ENCODE measurements at places on chromosomes 2 and 18.

DNA sequence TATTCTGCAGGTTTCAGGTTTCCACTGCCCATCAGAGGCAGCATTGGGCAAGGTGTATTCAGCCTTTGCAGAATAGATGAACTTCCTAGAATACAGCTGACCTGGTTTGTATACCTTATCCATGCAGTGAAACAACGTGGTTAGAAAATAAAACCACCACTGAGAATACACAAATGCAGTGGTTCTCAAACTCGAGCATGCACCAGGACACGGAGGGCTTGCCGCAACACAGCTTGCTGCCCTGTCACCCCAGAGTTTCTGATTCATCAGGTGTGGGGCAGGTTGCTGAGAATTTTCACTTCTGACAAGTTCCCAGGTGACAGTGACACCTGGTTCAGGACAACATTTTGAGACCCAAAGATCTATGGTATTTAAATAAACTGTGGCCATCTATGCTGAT is 23.4 kb upstream of the C1D start:
- no peak for DNase-seq

DNA sequence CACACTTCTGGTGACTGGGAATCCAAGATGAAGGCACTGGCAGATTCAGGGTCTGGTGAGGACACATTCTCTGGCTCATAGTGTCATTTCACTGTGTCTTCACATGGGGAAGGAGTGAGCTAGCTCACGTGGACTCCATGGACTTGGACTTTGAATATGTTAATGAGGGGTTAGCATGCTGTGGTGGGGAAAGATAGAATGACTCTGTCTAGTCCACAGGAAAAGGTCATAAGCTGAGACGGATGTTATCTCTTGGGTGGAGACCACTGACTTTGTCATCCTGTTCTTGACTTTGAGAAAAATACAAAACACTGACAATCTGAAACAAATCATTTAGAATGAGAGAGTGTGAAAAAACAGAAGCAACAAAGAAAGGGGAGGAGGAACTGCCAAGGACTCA is 145.9 kb downstream of the PIK3C3 start:
- DNase-seq, result no peak

DNA sequence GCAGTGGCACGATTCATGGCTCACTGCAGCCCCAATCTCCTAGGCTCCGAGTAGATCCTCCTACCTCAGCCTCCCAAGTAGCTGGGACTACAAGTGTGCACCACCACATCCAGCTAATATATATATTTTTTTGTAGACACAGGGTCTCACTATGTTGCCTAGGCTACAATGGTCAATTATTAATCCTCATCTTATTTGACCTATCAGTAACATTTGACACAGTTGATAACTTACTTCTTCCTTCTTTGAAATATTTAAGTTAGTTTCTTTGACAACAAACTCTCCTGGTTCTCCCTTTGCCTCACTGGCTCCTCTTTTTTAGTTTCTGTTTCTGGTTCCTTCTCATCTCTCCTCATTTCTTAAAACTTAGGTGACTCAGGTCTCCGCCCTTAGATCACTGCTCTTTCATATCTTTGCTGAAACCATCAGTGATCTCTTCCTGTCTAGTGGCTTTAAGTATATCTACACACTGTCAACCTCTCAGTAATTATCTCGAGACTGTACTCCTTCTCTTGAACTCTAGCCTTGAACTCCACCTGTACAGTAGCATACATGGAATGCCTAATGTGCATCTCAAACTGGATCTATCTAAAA is 11.5 kb downstream of the PGAP1 start:
- DNase-seq, result no peak

GRCh38 chr2:76445880-76446279 is 735.2 kb upstream of the GCFC2 start:
- DNase-seq, result no peak

DNA sequence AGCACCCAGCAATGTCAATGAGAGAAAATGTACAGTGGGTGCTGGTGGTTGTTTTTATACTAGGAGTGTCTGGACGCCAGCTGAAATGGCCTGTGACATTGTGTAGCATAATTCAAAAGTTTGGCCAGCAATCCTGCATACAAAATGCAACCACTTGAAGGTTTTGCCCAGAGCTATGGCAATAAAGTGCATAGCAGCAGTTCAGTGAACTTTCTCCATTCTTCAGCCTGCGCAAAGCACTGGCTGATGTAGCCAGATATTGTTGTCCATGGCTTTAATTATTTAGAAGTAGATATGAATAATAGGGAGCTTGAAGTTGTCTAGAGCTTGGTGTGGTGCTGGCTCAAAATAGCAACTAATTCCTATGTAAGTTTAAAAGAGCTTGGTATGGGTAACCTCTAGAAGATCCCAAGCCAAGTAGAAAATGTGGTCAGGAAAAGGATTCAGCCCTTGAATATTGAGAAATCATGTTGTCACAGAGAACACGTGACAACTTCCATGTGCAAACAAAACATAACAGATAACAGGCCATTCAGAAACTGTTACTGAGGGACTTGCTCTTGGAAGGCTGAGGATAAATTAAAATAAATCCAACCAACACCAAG is 33.3 kb upstream of the PGAP1 start:
- no peak for DNase-seq

Measured in eye (tissue), 1 donor.